GM03348 (cell line): ENCODE measurements at places on chromosomes 7 and 10.

DNA sequence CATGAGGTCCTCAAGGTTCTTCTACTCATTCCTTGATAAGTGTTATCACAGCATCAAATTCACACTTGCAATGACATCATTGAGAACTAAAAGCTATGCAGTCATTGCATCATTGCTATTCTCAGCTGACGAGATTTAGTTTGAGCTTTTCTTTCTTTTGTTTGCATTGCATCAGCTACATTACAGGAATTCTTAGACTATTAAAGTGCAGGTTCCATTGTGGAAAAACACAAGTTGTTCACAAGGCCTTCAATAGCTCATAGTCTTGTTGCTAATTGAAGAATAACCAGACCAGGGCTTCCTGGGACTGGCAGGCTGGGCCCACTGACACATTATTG is 139.3 kb downstream of the CXCL12 start:
- DNase-seq = no peak

DNA sequence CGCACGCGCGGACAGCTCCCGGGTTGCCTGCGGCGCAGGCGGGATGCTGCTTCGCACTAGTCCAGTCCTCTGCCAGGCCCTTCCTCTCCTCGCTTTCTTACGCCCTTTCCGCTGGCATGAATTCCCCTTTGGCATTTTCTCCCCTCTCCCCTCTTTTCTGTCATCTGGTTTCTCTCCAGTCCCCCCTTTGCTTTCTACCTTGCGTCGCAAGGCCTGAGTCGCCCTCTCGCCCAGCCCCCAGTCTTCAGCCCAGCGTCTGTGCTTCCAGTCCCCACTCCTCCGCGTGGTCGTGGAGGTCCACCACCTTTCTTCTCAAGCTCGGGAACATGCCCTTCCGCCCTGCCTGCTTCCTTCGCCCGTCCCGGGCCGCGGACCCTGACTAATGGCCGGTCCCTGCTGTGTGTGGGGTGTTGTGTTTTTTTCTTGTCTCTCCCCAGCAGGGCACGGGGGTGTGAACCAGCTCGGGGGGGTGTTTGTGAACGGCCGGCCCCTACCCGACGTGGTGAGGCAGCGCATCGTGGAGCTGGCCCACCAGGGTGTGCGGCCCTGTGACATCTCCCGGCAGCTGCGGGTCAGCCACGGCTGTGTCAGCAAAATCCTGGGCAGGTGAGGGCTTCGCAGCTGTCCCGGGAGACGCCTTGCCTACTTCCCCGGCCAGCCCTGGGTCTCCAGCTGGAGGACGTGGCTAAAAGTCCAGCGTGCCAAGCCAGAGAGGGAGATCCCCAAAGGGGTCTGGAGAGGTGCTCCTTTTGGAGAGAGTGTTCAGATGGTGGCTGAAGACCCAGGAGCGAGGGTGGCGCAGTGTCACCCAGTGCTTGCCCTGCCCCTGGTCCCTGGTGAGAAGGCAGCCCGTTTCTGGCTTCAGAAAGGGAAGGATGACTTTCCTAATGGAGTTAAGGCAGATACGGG is 4.2 kb downstream of the PAX2 start:
- no peak for DNase-seq

- DNase-seq = no peak
These were observed 429.0 kb upstream of the POT1 start for GRCh38 chr7:125358551-125359167.

GRCh38 chr7:54831046-54831643 is 72.1 kb upstream of the SEC61G start:
- no peak for DNase-seq

DNA sequence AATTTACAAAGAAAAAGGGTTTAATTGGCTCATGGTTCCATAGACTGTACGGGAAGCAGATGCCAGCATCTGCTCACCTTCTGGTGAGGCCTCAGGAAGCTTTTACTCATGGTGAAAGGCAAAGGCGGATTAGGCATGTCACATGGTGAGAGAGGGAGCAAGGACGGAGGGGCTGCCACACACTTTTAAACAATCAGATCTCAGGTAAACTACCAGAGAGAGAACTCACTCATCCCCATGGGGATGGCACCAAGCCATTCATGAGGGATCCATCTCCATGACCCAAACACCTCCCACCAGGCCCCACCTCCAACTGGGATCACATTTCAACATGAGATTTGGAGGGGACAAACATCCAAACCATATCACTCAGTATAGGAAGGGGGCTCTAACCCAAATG is 183.9 kb downstream of the COBL start:
- DNase-seq = no peak

DNA sequence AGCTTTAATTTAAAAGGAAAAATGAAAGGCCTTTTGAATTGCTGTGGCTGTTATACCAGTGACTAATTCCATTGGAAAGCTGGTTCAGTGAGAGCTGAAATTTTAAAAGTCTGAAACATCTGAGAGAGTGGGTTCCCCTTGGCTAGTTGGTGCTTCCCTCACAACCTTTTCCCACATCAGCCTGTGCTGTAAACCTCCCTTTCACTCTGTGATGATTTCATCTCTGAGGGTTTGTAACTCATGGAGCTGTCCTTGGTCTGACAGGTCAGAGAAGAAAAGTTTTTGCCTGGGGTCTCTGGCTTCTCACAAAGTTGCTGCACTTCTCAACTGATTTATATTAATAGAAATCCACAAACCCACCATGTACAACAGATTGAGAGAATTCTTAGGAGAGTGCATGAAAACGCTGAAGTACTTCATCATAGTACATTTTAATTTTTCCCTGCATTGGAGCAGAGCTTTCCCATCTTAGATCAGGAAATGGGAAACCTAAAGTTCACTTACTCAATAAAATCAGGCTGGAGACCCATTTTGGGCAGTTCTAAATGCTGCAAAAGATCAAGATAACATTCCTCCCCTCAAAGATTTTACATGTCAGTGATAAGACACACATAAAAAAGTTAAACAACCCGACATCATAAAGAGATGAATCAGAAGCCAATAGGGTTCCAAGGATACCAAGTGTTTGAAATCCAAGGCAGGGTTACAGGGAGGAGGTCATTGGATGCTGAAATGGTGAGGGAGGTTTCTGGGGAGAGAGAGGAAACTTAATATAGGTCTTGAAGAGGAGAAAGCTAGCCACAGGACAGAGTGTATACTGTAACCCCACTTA is 157.0 kb upstream of the MKLN1 start:
- peak; percentile 44 for DNase-seq

DNA sequence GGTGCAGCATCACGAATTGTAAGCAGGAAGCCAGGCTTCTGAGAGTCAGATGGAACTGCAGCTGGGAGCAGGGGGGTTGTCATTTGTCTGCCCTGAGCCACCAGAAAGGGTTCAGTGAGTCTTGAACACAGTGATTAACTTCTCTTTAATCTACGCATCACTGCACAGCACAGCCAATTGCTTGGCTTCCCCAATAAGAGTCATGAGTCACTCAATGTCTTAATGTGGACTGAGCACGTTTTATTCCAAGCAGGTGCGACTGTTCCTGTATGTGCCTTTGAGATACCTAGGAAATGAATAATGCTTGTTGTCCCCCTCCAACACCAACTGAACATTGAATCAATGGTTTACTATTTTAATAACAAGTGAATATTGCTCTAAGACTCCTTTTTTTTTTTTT is 26.0 kb upstream of the PLEKHA1 start:
- DNase-seq = no peak

GRCh38 chr10:10794046-10794445 is 223.6 kb upstream of the CELF2 start:
- DNase-seq = no peak

- DNase-seq = no peak
These were observed 2.2 kb upstream of the MYL10 start for GRCh38 chr7:101631224-101631714.

GRCh38 chr10:66782776-66783175 is 143.1 kb upstream of the LRRTM3 start:
- no peak for DNase-seq

DNA sequence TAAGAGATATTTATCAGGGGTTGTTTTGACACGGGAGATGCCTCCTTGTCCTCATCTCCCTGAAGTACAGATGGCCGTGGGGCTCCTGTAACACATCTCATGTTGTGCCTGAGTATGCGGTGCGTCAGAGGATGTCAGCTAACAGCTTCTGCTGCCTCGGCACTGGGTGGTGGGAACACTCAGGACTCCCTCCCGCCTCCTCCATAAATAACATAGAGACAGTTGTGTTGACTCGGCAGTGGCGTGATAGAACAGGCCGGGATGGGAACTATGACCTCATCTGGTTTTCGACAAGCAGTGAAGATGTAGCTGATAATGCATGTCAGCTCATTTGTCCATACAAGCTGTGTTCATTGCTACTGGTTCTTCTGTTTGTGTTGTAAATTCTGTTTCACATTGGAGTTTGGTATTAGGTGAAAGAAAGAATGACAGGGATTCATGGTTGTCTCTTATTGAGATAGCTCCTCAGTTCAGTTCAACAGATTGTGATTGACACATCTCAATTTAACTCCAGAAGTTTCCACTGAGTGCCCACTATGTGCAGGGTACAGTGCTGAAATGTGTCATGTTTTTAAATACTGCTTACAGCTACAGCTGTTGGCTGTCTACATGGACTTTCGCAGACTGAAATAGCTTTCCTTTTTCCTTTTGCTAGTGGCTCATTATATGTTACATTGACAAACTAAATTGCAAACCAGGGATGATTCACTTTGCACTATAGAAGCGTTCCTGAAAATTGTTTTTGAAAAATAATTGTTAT is 87.4 kb downstream of the CHN2 start:
- no peak for DNase-seq

DNA sequence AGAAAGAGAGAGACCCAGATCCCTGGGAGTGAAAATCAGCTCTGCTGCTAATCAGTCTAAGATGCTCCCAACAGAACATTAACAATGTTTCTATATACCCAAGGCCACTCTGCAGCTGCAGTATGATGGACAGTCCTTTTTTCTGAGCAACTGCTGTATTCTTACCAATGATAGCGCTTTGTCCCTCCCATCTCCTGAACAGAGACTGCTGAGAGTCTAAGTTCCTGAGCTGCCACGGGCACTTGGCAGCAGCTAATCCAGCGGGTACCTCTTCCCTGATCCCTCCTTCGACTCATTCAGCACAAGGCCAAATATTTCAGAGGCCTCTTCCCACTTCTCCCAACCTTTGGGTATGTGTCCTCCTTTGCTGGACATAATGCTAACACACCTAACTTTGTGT is 7.7 kb downstream of the CPVL start:
- DNase-seq = no peak

- no peak for DNase-seq
These were observed 84.0 kb downstream of the ORC5 start for GRCh38 chr7:104123786-104124185.

GRCh38 chr7:131625817-131626372 is 69.5 kb upstream of the PODXL start:
- peak; percentile 90 for DNase-seq

GRCh38 chr10:21514129-21514817 is 11.2 kb downstream of the SKIDA1 start:
- DNase-seq = no peak

DNA sequence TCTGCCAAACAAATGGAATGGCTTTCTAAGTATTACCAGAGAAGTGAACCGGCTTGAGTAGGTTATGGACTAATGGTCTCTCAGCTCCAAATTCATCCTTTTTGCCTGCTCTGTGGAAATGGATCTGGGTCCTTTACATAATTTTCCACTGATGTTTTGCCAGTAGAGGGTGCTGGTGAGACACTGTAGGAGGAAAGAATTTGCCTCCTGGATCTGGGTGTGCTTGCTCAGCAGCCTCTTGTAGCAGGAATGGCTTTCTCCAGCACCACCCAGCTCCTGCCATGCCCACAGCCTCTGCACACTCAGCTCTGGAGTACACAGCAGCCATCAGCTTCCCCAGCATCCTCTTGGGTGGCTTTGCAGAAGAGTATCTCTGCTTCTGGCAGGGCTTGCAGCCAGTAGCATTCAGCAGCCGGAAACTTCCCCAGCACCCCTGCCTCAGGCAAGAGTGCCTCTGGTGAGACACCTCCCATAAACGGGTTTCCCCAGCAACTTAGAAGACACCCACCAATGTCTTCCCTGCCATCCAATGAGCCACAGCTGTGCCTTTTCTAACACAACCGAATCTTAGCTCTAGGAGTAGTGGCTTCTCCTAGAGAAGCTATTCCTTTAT is 235.0 kb upstream of the PLPP4 start:
- peak; percentile 52 for DNase-seq

DNA sequence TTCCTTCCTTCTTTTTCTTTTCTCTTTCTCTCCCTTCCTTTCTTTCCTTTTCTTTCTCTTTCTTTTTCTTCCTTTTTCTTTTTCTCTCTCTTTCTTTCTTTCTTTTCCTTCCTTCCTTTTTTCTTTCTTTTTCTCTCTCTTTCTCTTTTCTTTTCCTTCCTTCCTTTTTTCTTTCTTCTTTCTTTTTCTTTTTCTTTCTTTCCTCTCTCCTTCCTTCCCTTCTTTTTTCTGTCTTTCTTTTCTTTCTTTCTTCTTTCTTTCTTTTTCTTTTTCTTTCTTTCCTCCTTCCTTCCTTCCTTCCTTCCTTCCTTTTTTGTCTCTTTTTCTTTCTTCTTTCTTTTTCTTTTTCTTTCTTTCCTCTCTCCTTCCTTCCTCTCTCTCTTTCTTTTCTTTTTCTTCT is 136.8 kb downstream of the PTN start:
- no peak for DNase-seq
